Substantia nigra (tissue), 51 donors: ENCODE measurements at places on chromosomes 2 and 18.

DNA sequence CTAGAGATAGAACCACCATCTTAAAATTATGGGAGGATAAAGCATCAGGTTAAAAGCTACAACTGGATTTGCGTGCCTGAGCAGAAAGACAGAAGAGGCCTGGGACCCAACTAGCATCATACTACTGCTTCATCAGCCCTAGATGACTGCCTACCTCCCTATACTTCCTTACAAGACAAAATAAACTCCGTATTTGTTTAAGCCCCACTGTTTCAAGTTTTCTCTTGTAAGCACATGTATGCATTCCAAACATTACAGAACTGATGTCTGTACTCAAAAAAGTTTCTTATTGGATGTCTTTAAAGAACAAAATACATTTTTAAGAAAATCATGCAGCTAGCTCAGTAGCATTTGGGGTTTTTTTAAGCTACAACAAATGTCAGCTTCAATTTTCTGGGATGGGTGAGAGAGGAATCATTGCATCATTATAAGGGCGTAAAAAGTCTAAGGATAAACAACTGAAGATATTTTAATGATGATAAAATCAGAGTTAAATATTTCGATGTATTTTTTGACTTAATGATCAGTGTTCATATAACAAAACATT lies 213.1 kb downstream of the EXOC6B start:
- DNase-seq: no peak

DNA sequence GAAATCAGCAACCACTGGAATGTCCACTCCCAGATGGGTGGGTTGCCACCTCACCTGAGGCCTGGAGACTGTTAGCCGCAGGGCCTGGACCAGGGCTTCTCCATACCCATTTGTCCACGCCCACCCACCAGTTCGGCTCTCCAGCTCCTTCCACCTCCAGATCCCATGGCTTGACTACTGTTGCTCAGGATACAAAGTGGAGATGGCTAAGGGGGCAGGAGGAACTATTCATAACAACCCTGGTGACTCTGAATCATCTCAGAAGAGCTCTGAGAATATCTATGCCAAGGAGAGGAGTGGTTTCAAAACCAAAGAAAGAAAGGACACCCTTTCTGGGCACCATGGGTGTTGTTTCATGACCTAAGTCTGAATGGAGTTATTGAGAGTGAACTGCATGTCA lies 145.8 kb downstream of the LAMA3 start:
- no peak for DNase-seq

GRCh38 chr2:227562581-227562980 lies 36.1 kb upstream of the SCYGR2 start:
- no peak for DNase-seq

GRCh38 chr2:189862751-189863150 lies 78.5 kb downstream of the PMS1 start:
- no peak for DNase-seq

- no peak for DNase-seq
These were observed 71.0 kb downstream of the AQP4 start for GRCh38 chr18:26794230-26795101.

DNA sequence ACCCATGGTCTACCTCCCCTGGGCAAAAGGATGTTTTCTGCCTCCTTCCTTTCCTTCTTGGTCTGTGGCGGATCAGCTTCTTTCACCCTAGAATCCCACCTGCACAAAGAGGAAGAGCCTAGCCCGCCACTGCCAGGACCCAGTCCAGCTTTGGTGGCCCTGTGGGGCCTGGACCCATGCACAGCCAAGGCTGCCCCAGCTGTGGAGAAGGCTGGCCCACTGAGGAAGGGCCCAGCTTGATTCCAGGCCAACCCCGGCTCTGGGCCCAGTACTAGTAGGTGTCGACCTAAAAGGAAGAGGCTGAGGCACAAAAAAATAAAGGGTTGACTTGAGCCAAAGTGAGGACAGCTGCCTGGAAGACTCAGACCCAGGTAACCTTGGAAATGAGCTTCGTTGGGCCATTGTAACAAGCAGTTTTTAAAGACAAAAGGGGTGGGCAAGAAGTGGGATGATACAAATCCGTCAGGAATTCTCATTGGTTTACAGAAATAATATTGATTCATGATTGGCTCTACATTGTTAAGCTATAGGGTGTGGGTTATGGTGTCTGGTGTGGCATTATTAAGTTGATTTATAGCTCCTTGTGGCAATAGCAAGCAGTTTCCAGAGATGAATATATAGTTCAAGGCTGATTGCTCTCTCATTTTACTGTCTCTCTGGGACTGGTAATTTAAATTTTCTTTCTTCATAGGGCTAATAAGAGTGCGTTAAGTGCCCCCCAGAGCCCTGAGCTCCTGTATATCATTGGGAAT lies 29.8 kb upstream of the MAL start:
- DNase-seq: no peak

GRCh38 chr2:98749066-98749450 lies 18.1 kb upstream of the MGAT4A start:
- DNase-seq: no peak

- no peak for DNase-seq
These were observed 9.6 kb downstream of the EMX1 start for GRCh38 chr2:72926811-72927465.

GRCh38 chr2:239903803-239904202 lies 121.3 kb downstream of the NDUFA10 start:
- DNase-seq: no peak

DNA sequence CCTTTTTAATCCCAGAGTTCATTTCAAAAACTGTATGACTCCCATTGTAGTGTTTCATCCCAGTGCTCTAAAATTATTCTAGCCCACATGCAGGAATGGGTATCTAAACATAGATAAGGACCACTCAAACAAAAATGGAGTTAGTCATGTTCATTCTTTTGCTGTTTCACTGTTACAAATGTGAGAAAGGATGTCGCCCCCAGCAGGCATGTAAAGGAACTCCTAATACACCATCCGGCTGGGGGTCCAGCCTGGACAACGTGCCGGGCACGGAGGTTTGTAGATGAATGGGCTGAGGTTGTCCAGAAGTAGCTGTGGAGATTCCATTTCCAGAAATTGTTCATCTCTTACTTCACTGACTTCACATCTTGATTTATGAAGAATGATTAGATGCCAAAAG lies 101.9 kb upstream of the RAB12 start:
- DNase-seq: no peak

DNA sequence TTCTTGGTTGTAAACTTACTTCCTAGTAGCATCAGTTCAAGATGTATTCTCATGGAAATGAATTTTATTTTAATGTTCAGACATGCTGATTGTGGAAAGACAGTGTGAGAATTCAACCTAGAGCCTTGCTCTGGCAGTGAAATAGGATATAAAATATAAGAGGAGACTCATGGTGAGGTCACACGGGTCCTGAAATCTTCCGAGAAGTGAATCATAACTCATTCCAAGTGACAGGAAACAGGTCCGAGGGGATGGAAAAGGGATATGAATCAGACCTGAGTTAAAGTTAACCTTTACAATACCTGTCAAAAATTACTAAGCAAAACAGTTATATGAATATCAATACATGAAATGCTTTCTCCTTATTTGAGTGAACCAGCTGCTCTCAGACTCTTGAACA lies 185.2 kb upstream of the LRRTM1 start:
- DNase-seq: no peak

- DNase-seq: no peak
These were observed 162.7 kb upstream of the NYAP2 start for GRCh38 chr2:225236769-225237323.

GRCh38 chr2:54274781-54275242 lies 18.8 kb upstream of the TSPYL6 start:
- DNase-seq: no peak

DNA sequence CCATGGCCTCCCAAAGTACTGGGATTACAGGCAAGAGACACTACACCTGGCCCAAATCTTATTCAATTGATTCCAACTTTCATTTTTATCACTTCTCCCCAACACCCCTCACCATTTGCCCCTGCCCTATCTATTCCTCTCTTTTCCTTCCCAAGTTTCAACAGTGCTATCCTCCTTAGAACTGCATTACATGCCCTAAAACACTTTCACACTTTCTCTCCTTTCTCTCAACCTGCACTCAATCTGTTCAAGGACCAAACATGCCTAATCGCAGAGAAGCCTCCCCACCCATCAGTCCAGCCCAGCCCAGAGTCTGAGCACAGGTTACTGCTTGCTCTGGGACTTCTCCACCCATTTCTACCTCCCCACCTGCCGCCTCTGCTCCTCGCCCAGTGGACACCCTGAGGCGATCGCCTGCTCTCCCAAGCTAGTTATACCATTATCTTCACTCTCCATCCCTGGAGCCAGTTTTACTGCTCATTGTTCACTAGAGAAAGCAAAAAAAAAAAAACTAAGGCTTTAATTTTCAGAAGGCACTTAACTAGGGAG lies 23.7 kb upstream of the DSG1 start:
- DNase-seq: no peak

- no peak for DNase-seq
These were observed 82.8 kb downstream of the ZNF516 start for GRCh38 chr18:76412010-76412817.

- no peak for DNase-seq
These were observed 19.3 kb downstream of the CCDC88A start for GRCh38 chr2:55400332-55400731.

- DNase-seq: no peak
These were observed 51.0 kb downstream of the MOGAT1 start for GRCh38 chr2:222722327-222722946.

DNA sequence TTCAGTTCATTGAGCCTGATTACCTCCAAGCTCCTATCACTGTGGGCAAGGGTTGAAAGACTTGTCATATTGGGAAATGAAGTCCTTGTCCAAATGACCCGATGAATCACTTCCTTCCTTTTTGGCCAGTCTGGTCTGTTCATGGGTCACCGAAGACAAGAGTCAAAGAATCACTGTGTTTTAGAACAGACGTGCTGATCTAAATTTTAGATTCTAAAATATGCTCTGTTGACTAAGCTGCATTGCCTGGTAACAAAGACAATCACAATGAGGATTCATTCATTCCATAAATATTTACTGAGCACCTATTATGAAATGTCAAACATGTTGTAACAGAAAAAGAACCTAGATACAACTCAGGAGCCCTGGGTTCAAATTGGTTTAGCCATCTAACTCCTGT lies 99.4 kb upstream of the RND3 start:
- no peak for DNase-seq

DNA sequence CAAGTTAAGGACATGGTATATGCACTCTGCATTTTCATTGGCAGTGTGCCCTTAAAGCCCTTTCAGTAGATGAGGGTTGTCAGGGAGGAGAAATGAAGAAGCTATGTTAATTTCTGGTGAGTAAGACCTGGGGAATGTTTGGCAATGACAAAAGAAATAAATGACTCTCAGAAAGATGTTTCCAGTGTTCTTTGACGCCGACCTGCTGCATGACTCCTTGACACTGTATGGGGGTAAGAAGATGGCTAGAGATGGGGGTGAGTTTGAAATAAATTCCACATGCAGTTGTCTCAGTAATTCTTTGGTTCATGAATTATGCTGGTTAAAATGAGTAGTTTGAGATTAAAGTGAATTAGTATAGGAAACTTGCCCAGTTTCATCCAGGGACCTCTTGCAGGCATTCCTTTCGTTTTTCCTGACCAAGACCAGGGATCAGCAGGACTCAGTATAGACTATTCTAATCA lies 5.9 kb downstream of the CCDC121 start:
- DNase-seq: no peak

GRCh38 chr2:77087987-77088414 lies 434.2 kb downstream of the LRRTM4 start:
- DNase-seq: no peak

GRCh38 chr2:127320067-127320466 lies 26.1 kb upstream of the ERCC3 start:
- DNase-seq: no peak

DNA sequence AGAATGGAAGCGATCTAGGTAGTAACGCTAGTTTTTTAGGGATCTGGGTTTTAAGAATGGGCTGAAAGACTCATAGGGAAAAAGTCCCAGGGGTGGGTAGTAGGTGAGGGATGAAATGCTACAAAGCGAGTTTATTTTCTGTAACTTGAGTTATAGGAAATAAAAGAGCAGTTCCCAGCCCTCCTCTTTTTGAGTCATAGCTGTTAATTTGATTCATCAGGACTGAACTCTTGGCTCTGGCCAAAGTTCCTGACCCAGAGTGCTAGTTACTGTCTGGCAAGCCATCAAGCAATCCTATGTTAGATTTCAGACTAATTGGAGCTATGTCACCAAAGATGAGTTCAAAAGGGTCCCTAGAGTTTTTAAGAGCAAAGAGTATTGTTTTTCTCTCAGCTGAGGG lies 17.4 kb upstream of the NOSTRIN start:
- no peak for DNase-seq

DNA sequence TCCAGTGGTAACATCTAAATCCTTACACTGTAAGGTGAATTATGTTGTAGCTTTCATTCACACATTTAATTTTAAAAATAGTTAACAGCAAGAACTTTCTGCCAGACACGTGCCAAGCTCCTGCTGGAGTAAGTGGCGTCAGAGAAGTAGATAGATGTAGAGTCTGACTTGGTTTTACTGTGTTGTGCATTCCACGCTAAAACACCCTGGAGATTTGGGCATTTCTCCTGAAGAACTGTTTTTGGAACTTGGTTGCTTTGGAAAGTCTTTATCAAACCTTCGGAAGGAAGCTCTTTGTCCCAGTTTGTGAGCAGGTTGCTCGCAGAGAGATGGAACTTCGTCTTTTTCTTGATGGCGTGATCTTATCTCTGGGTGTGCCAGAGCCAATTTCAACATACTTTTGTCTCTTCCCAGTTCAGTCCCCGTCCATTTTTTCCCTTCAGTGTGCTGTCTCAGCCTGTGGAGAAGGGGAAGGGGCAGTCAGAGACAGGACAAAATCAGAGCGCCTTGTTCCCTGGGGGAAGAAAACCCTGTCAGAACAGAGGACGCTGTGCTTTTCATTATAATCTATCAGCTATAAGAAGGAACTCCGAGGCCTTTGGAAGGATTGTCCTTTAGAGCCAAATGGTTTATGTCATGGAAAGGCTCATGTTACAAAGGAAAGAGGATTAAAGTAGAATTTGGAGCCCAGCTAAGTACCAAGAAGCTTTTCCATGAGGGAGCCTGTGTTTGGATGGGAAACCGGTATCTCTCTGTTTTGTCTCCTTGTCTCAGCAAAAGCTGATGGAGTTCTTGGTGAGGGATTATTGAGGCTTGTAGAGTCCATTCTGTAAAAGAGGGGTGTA lies 18.9 kb downstream of the GRHL1 start:
- DNase-seq: no peak

DNA sequence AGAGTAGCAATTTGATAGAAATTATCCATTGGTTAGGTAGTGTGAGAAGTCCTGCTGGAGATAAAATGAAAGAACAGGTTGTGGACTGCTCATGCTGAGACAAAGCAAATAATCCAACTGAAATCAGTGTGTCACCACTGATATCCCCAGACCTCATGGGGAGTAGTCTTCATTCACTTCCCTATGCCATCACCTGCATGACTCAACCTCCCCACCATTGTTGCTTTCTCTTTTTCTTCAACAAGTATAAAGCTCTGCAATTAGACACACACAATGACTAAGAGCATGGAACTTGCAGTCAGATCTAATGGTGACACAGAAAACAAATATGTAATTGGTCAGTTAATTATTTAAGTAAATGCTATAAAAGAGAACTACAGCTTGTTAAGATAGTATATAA lies 475.3 kb downstream of the RIT2 start:
- no peak for DNase-seq
